Suprapubic skin (tissue), 4 donors: ENCODE measurements at places on chromosomes 5 and 9.
A peak's percentile ranks its signal among the peaks of the same experiment; 100 is the strongest.

DNA sequence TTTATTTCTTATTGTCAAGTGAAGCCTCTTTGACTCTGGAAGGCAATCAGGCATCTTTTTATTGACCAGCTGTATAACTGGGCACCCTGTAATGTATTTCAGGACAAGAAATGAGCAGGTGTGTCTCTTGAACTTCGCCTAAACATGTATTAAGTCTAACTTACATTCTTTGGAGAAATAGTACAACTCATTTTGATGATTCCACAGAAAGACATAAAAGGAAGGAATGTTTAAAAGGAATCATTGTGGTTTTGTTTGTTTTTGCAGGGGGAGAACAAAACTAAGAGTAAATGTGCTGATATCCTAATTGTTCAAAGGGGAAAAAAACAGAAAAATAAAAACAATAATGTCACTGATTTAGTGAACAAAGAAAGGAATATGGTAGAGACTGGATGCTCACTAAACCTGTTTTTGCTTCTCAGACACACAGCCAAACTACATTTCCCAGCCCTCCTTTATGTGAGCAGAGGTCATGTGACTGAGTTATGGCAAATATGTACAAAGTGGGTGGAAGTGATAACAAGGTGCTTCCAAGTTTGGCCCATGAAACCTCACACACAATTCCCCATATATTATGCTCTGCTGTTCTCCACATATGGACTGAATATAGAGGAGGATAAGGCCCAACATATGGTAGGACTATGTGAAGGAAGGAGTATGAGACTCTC, 150.6 kb upstream of the ACOT12 start:
- no peak for DNase-seq

GRCh38 chr5:72237415-72237814, 82.6 kb downstream of the MRPS27 start:
- no peak for DNase-seq

DNA sequence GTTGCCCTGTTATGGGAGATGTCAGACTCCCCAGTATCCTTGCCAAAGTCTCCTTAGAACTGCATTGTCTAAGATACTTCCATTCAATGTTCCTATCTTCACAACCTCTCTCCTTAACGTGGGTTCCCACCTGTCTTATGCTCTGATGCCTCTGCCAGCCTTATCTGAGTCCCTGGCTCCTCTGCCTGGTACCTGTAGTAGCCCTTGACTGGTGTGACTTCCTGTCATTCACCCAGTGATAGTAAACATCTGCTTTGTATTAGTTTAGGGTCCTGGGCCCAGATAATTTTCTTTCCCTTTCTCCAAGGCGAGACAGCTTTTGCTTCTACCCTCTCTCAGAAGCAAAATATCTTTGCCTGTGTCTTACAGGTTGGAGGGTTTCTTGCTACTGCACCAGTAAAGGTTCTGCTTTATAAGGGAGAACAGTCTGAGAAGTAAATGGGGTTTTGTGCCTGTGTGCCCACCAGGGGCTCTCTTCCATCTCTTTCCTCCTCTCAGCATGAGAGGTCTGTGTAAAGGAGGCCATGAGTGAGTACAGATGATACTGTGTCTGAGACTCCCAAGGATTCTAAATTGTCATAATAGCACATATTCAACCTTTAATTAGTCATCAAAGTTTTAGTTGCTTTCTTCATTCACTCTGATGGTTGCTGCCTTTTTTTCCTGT, 220.8 kb downstream of the PRR16 start:
- no peak for DNase-seq

DNA sequence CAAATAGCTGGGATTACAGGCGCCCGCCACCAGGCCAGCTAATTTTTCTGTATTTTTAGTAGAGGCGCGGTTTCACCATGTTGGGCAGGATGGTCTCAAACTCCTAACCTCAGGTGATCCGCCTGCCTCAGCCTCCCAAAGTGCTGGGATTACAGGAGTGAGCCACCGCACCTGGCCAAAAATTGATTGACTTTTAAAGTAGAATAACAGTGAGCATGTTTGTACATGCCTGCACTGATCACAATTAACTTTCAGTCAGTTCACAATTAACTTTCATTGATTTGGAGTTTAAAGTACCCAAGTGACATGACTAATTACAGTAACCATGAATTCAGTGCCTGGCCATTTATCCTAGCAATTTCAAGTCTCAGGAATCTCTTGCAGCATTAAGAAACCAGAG, 61.3 kb downstream of the ANKH start:
- no peak for DNase-seq

- DNase-seq = no peak
Measured at GRCh38 chr9:16598316-16598715, 272.2 kb downstream of the BNC2 start.

DNA sequence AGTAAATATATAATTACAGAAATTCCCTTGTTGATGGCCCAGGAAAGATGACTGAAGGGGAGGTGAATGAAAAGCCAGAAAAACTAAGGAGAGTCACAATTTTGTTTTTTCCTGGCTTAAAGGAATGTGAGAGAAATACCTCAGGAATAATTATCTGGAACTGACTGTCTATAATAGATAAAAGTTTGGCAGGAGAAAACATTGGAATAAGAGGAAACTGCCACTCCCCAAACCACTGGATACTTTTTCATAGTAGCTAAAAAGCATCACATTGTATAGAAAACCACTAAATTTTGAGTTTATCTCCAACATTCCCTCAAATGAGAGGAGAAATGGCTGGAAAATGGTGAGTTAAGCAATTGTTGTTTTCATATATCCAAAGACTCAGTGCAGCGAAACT, 326.0 kb downstream of the NPR3 start:
- no peak for DNase-seq

DNA sequence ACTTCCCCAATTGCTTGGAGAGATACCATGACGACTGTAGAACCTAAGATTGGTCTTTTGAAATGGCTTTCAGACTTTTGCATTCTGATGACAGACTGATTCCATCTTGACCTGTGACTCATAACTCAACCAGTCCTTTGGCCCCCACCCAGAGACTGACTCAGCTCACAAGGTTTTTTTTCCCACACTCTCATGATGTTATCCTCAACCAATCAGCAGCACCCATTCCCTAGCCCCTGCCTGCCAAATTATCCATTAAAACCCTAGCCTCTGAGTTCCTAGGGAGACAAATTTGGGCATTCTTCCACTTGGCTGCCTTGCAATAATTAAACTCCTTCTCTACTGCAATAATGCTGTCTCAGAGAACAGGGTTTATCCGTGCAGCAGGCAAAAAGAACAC, 1263.3 kb upstream of the CDH9 start:
- no peak for DNase-seq

- no peak for DNase-seq
Measured at GRCh38 chr5:127306647-127307046, 16.1 kb downstream of the MEGF10 start.

DNA sequence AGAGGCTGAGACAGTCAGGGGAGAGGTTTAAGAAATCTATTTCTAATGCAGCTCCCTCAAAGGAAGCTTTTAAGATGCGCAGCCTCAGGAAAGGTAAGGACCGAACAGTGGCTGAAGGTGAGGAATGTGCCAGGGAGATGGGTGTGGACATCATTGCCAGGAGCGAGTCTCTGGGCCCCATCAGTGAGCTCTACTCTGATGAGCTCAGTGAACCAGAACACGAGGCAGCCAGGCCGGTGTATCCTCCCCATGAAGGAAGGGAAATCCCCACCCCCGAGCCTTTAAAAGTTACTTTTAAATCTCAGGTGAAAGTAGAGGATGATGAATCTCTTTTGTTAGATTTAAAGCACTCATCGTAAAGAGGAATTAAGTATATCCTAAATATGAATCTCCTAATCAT, 8.2 kb downstream of the CAVIN4 start:
- no peak for DNase-seq

DNA sequence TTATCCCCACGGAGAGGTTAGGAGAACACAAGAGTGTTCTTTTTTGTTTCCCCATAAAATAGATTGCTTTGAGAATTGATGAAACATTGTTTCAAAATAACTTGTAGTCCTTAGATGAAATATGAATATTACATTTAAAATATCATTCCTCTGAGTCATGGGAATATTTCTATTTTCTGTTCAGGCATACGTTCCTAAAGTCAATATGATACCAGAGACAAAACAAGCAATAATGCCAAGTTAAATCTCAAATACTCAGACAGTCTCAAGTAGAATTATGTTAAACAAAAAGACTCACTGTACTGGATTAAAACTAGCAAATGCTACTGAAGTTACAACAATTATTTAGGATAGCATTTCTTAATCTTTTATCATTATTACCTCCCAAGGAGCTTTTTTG, 111.7 kb upstream of the C6 start:
- no peak for DNase-seq

GRCh38 chr5:10528056-10528816, 35.6 kb upstream of the ANKRD33B start:
- no peak for DNase-seq

- no peak for DNase-seq
Measured at GRCh38 chr5:53569453-53569852, 9.0 kb downstream of the NDUFS4 start.

DNA sequence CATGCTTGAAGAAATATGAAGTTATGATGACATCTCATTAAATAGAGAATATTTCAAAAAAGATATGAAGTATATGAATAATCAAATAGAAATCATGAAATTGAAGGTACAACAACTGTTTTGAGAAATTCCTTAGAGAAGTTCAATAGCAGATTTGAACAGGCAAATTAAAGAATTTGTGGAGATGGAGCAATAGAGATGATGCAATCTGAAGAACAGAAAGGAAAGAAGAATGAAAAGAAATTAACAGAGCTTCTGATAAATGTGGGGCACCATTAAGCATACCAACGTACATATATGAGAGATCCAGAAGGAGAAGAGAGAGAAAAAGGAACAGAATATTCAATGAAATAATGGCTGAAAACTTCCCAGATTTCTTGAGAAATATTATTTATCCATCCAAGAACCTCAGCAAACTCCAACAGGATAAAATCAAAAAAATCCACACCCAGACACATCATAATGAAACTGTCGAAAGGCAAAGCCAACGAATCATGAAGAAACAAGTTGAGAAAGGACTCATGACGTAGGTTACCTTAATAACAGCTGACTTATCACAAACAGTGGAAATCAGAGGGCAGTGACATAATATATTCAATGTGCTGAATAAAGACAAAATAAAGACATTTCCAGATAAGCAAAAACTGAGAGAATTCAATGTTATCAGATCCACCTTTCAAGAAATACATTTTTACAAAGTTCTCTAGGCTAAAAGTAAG, 297.2 kb upstream of the TARS1 start:
- DNase-seq = no peak

GRCh38 chr5:127909821-127910220, 173.7 kb upstream of the SLC12A2 start:
- no peak for DNase-seq

GRCh38 chr5:31366941-31367340, 165.0 kb downstream of the DROSHA start:
- no peak for DNase-seq

- DNase-seq = no peak
Measured at GRCh38 chr9:84702471-84702870, 32.9 kb downstream of the NTRK2 start.

DNA sequence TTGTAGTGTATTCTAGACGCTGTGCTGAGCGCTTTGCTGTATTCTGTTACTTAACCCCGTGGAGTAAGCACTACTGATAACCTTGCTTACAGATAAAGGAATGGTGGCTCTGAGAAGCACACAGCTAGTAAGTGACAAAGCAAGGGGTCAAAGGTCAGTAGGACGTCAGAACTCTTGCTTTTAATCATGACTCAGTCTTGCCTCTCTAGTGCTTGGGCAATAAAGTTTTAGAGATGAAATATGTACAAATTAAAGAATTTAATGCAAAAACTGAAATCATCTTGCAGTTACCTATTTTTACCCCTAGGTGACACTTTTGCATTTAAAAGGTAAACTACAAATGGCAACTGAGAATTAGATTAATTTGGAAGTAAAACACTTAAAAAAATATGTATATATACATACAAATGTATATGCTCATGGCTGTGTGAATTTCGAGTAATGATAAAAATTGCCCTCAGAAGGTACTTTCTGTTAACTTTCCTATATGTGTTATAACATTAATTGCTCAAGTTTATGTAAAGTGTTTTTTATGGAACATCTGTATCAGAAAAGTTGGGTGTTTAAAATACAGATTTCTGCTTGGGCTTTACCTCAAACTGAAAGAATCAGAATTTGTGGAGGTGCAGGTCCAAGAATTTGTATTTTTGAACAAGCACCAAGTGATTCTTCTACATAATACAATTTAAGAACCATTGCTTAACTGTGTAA, 175.1 kb upstream of the DAB2 start:
- no peak for DNase-seq

GRCh38 chr5:143737062-143737461, 74.9 kb upstream of the HMHB1 start:
- DNase-seq = no peak

- no peak for DNase-seq
Measured at GRCh38 chr5:151047814-151048425, 27.5 kb downstream of the GPX3 start.

- DNase-seq = no peak
Measured at GRCh38 chr5:104048231-104048630, 485.6 kb upstream of the NUDT12 start.

DNA sequence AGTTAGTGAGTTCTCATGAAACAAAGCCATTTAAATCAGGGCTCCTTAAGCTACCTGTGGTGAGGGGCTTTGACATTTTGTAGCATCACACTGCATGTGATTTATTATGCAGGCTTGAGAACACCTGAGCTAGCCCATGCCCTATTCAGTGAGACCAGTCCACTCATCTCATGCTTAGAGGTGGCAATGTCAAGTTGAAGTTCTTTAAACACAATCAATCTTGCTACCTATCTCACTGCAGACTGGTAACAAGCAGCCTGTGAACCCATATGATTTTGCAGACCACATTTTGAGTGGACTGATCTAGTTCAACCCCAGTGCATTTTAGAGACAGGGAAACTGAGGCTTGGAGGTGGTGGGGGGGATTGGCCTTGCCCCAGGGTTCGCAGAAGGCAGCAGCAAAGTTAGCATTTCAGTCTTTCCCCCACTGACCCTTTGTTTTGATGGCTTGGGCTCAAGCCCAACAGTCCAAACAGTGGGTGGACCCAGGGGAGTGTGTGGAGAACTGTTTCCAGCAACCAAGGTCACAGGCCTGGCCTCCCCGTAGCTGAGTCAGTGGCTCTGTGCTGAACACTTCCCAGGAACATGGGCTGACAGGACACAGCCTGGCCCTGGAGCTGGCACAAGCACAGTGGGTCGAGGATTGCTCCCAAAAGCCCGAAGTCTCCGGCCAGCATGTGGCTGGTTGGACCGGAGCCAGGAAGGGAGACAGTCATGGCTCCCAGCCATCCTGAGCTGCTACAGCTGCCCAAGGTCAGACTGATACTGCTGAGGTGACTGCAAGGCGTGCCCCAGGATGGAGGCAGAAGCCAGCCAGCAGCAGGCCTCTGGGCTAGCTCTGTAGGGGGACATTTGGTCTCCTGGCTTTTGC, 95.3 kb downstream of the RGS3 start:
- DNase-seq = peak; percentile 70
